ENCODE measurements at places on chromosomes 12 and 14. TPM values are rescaled to one million over a fixed set of nuclear protein-coding genes. Genes with fewer than 3 reads are reported as not detected.

- no peaks in the 10 kb centered on the region for H3K27me3 ChIP-seq
- H3K4me3 ChIP-seq: no peak overlapping the region
- peaks cover 10% of the 10 kb centered on the region for H3K36me3 ChIP-seq
- no peak for DNase-seq
- no peaks in the 10 kb centered on the region for H3K4me1 ChIP-seq
These were observed 81.3 kb upstream of the DUSP6 start for GRCh38 chr12:89433634-89434033.

- no peaks in the 10 kb centered on the region for H3K36me3 ChIP-seq
- no peak overlapping the region for H3K27ac ChIP-seq
- no peak overlapping the region for H3K4me3 ChIP-seq
- no peaks in the 10 kb centered on the region for H3K4me1 ChIP-seq
- no peaks in the 10 kb centered on the region for H3K27me3 ChIP-seq
These were observed 381.7 kb upstream of the CCDC196 start for GRCh38 chr14:66104486-66104885.

GRCh38 chr14:32077081-32078022 is at the start of gene ARHGAP5:
TSS of gene ARHGAP5 (plus strand) at chr14:32077304. CDS start at chr14:32090670, 13,366 bp downstream.
- DNase-seq: peak; percentile 94
- peak within 1 kb of the TSS; percentile 96 for H3K27ac ChIP-seq
- H3K4me1 ChIP-seq: peaks cover 50% of the 10 kb centered on the region
- peak within 1 kb of the TSS; percentile 85 for H3K4me3 ChIP-seq

DNA sequence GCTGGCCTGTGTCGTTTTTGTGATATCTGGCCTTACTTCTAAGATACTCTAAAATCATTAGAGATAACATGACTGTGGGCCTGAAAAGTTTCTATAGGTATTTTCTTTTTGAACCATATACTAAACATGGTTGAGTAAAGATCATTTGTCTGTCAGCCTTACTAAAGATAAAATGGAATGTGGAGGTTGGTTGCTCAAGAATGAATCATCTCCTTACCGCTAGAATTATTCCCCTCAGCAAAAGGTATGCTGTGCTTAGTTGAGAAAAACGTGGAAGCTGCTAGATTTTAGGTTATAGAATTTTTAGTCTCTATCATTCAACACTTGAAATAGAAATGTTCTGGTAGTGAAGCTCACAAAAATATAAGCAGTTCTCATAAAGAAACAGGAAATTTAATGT is 407.3 kb downstream of the AEBP2 start:
- no peak overlapping the region for H3K27ac ChIP-seq
- H3K27me3 ChIP-seq: no peaks in the 10 kb centered on the region
- H3K4me1 ChIP-seq: no peaks in the 10 kb centered on the region
- no peaks in the 10 kb centered on the region for H3K36me3 ChIP-seq
- DNase-seq: no peak

DNA sequence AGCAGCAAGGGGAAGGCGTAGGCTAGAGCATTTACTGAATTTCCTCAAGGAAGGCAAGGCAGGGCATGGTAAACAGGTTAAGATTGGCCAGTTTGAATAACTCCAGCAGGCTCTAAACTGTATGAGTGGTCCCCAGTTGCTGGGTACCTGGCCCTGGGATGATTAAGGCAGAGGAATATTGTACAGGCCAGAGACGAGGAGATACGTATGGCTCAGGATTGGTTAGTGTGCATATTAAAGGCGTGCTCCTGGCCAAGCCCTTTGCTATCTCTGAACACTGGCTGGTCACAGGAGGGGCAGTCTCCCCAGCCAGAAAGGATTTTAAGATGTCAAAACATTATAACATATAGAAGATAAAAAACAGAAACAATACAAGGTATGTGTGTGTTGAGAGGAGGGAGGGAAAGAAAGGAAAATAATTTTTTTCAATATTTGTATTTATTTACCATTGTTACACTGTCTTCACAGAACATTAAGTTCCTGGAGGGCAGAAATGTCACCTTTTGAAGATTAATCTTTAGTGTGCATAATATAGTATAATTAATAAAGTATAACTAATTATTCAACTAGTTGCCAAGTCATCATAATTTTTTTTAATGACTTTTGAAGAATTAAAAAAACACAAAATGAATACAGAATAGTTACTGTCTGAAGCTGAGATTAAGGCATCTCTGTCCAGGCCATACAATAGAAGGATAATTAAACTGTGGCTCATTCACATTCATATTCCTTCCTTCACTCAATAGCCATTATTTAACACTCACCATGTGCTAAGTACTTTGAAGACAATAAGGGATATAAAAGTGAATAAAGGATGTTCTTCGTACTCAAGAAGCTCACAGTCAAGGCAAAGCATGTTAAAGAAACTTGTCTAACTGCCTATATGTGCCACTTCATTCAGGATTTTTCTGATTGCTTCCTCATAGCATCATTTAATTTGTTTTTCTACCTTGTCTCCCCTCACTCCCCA is 41.9 kb downstream of the DCP1B start:
- no peak overlapping the region for H3K4me3 ChIP-seq
- H3K27me3 ChIP-seq: no peaks in the 10 kb centered on the region
- DNase-seq: no peak
- no peak overlapping the region for H3K27ac ChIP-seq
- peaks cover 27% of the 10 kb centered on the region for H3K36me3 ChIP-seq

DNA sequence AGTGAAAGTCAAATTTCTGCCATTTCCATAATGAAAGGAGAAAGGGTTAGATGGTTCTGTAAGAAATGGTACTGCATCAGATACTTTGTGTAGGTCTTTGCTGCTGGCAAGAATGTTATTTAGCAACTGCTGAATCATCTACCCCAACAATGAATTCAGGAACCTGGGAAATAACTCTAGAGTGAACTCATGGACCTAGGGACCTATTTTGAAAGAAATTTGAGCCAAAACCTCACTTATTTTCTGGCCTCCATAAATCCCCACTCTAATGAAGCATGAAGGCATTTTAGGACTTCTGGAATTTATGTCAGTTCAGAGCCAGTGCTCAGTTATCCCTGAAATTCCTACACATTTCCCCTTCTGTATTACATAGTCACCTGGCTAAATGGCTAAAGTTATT is 50.9 kb upstream of the CPNE8 start:
- H3K4me3 ChIP-seq: no peak overlapping the region
- no peaks in the 10 kb centered on the region for H3K27me3 ChIP-seq
- no peaks in the 10 kb centered on the region for H3K4me1 ChIP-seq

The SPPL3 gene
- total RNA-seq: 76.9 TPM

The FSCB gene
- 0.21 TPM for total RNA-seq

DNA sequence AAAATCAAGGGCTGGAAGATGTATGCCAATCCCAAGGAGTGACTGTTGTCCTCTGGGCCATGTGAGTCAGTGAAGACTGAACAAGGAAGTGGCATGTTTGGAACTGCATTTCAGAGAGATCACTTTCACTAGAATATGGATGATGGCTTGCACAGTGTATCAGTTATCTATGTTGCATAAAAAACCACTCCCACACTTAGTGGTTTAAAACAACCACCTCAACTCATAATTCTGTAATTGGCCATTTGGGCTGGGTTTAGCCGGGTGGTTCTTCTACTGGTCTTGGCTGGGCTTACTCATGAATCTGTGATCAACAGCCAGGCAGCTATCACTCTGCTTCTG is 15.4 kb downstream of the BDKRB1 start:
- H3K27me3 ChIP-seq: no peaks in the 10 kb centered on the region
- DNase-seq: no peak
- peaks cover 3% of the 10 kb centered on the region for H3K4me1 ChIP-seq
- H3K4me3 ChIP-seq: no peak overlapping the region

- H3K27ac ChIP-seq: peak overlapping the region; percentile 72
- DNase-seq: no peak
- H3K4me3 ChIP-seq: no peak overlapping the region
- no peaks in the 10 kb centered on the region for H3K27me3 ChIP-seq
These were observed 42.3 kb upstream of the MDM1 start for GRCh38 chr12:68374307-68374982.

DNA sequence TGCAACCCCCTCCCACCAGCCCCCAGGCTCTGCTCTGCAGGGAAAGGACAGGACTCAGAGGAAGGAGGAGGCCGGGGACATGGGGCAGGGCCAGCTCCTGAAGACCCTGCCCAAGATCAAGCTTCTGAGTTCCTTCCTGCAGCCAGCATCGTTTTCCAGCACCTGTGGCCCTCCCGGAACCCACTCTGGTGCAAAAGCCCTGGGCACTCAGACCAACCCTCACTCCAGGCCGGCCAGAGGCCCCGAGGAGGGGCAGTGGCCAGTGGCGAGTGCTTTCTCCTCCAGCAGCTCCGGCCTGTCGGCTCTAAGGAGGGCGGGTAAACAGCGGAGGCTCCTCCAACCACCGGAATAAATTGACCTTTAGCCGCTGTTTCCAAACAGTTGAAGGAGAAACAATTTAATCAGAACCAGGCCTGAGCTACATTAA is 10.8 kb downstream of the TMEM179 start:
- no peaks in the 10 kb centered on the region for H3K27me3 ChIP-seq
- H3K36me3 ChIP-seq: no peaks in the 10 kb centered on the region
- H3K4me3 ChIP-seq: no peak overlapping the region
- DNase-seq: no peak
- no peaks in the 10 kb centered on the region for H3K4me1 ChIP-seq

- no peaks in the 10 kb centered on the region for H3K27me3 ChIP-seq
- H3K27ac ChIP-seq: no peak overlapping the region
- peaks cover 6% of the 10 kb centered on the region for H3K4me1 ChIP-seq
- H3K4me3 ChIP-seq: no peak overlapping the region
These were observed 117.5 kb downstream of the DAAM1 start for GRCh38 chr14:59305836-59306555.

DNA sequence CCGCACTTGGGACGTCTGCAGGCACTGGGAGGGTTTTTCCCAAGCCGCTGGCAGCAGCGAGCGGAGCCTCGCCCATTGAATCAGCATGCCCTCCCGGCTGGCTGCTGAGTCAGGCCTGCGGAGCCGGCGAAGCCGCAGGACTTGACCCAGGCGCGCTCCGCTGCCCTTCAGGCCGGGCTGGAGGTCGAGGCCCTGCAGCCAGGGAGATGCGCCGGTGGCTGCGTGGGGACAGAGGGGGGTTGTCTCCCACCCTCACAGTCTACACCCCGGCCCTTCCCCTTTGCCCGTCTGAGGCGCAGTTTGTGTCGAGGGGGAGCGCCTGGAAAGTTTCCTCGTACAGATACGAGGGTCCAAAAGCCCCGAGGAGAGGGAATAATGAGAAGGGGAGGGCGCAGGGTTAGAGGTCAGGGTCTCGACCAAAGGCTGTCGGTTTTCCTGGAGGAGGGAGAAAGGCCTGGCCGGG is 759 bp upstream of the KLC1 start:
- peak overlapping the region; percentile 99 for H3K27ac ChIP-seq
- H3K27me3 ChIP-seq: no peaks in the 10 kb centered on the region
- peak overlapping the region; percentile 93 for H3K4me3 ChIP-seq
- H3K4me1 ChIP-seq: peaks cover 91% of the 10 kb centered on the region
- DNase-seq: peak; percentile 92
- no peaks in the 10 kb centered on the region for H3K36me3 ChIP-seq

DNA sequence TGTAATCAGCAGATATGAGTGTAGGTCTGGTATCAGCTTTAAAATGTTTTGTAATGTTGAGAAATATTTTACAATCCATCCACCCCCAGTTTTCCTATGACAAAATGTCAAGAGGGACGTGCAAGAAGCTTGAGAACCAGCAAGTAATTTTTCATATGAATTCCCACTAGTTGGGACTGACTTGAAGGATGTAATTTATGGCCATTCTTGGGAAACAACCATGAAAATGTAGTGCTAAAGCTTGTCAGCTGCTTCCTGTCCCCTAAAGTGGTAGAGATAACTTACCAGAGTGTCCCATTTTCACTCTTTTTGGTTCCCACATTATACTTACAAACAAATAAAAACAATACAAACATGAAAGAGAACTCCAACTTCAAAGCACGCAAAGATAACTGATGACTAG is 63.9 kb downstream of the RERG start:
- DNase-seq: no peak
- H3K36me3 ChIP-seq: no peaks in the 10 kb centered on the region
- H3K27me3 ChIP-seq: no peaks in the 10 kb centered on the region
- H3K4me1 ChIP-seq: no peaks in the 10 kb centered on the region
- H3K27ac ChIP-seq: peak overlapping the region; percentile 59

The PLXNC1 gene
- total RNA-seq: 82.8 TPM

GRCh38 chr12:24596768-24597388 is 352.0 kb downstream of the BCAT1 start:
- H3K36me3 ChIP-seq: no peaks in the 10 kb centered on the region
- H3K4me1 ChIP-seq: peaks cover 9% of the 10 kb centered on the region
- H3K27ac ChIP-seq: no peak overlapping the region
- no peak overlapping the region for H3K4me3 ChIP-seq
- DNase-seq: no peak
- no peaks in the 10 kb centered on the region for H3K27me3 ChIP-seq

The FGD4 gene
- 23.4 TPM for total RNA-seq

The RNASE7 gene
- total RNA-seq: not detected

The SARNP gene
- total RNA-seq: 42.2 TPM

All from spleen (tissue), 13 donors.